Stimulated activated CD4-positive, alpha-beta T cell treated with anti-CD3 and anti-CD28 coated beads, Interleukin-15, amount 100 ng/mL, for 48 hours (primary cell): ENCODE measurements at places on chromosomes 6 and 20.

DNA sequence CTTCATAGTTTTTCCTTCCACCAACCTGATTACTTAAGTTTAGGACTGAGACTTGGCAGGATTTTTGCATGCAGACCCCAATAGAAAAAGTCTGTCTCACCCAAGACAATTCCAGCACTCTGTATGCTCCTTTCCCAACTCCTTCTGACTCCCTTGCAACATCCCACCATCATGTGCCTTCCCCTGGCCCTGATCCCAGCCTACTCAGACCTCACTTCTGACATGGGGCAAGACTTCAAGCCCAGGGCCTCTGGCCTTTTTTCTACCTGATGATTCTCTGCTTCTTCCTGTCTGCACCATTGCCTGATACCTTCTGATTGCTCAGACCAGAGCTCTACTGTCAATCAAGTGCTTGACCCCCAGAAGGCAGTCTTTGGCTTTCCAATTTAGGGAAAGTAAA lies 96.6 kb downstream of the HAO1 start:
- DNase-seq, result no peak

- no peak for DNase-seq
Observed at GRCh38 chr6:155939253-155939652, 483.6 kb upstream of the NOX3 start.

- peak; percentile 27 for DNase-seq
Observed at GRCh38 chr6:35601331-35602132, 87.2 kb downstream of the FKBP5 start.

DNA sequence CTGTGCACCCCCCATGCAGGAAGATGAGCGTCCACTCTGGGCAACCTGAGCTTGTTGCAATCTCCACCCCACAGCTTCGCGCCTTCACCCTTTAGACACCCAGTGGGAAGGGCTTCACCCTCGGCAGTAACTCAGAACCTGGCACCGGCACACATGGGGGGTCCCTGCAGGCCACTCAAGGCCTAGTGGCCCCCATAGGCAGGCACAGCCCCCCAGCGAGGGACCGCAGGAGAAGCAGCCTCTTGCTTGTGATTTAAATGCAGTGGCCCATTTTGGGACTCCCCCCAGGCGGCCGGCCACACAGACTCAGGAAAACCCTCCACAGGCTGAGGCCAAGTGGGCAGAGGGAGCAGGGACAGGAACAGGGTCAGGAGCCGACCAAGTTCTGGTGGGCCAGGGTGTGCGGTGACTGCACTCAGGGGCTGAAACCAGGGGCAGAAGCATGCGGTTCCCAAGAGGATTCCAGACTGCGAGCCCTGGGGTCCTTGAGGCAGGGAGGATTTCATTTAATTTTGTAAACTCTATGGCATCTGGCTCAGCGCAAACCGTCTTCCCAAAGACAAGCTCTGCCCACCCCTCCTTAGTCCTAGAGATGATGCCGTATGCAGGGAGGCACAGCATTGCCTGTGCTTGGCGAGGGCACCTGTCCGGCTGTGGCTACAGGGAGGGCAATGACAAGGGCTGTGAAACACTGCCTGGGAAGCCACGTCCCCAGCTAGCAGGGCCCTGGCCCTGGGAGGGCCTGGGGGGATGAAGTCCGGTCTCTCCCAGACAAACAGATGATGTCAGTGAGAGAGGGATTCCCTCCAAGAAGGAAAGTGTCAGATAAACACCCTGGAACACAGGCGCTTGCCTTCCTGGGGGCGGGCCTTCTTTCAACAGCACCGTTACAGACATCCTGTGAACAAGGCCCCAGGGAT lies 52.9 kb upstream of the GPR31 start:
- DNase-seq, result no peak

GRCh38 chr6:150183105-150183504 lies 40.3 kb downstream of the PPP1R14C start:
- no peak for DNase-seq
